Epithelial cell of esophagus (primary cell): ENCODE measurements at places on chromosomes 13 and 19.

DNA sequence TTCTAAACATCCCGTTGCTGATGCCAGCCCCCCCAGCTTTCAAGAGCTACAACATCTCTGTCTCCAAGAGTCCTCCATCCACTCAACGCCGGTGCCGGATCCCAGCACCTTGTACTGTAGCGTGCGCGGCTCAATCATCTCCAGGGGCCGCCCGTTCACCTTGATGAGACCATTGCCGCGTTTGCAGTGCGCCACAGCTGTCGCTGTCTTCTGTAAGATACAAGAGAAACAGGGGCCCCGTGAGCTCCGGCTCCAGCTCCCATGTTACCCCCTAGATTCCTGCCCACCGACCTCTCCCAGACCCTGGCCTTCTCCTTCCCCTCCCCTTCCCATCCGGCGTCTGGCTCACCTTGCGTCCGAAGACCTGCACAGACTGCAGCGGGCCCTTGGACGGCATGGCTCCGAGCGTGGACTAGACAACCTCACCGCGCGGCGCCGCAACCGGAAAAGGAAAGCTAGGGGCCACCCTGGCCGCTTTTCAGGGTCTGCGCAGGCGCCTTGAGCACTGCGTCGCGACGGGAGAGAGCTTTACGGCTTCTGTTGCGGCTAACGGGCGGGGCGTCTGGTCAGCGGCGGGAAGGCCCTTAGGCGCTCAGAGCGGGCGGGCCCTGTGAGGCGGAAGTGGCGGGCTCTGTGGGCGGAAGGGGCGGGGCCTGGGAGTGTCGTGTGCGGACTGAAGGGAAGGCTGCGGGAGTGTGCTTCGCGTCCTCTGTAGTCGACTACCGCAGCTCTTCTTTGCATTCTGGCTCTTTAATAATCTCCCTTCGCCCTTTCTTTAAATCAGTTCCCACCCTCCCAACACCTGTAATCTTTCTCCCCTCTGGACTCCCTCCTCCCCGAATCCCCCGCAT is at the start of gene RPS16:
RPS16 (minus strand) TSS at position 451 of the 851 bp plus-strand sequence; CDS start at position 397, 54 bp downstream.
- peak; percentile 98 for DNase-seq

- no peak for DNase-seq
These were observed 55.2 kb downstream of the ERCC5 start for GRCh38 chr13:102901056-102901455.

- DNase-seq: peak; percentile 79
These were observed 89.5 kb downstream of the ARHGEF7 start for GRCh38 chr13:111204438-111205177.

- no peak for DNase-seq
These were observed 10.8 kb downstream of the RSPH6A start for GRCh38 chr19:45804140-45804958.

- DNase-seq: no peak
These were observed 22.9 kb downstream of the SBNO2 start for GRCh38 chr19:1151037-1151724.

- DNase-seq: peak; percentile 51
These were observed 13.1 kb upstream of the LAMP1 start for GRCh38 chr13:113283904-113284303.

- no peak for DNase-seq
These were observed 132.6 kb downstream of the COG6 start for GRCh38 chr13:39788102-39788501.

DNA sequence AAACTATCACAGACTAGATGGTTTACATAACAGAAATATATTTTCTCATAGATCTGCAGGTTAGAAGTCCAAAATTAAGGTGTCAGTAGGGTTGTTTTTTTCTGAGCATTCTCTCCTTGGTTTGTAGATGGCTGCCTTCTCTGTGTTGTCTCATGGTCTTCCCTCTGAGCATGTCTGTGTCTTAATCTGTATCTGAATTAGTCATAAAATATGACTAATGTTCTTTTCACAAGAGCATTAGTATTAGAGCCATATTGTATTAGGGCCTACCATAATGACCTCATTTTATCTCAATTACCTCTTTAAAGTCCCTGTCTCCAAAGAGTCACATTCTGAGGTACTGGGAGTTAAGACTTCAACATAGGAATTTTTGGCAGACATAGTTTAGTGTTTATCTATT is 77.2 kb upstream of the OBI1 start:
- DNase-seq: peak; percentile 53

- peak; percentile 52 for DNase-seq
These were observed 14.0 kb upstream of the CELF5 start for GRCh38 chr19:3210347-3211017.

GRCh38 chr19:571566-571974 is 826 bp upstream of the BSG start:
- DNase-seq: peak; percentile 46

DNA sequence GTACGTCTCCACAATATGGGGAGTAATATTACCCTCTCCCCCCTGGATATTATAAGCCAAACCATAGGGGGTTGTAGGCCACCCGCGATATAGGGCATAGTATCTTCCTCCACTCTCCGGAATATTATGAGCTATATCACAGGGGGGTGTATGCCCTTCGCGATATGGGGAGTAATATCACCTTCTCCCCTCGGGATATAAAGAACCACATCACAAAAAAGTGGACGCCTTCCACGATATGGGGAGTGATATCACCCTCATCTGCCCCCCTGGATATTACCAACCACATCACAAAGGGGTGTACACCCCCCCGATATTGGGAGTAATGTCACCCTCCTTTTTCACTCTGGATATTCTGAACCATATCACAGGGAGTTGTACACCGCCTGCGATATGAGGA is 65.5 kb upstream of the CEACAM21 start:
- no peak for DNase-seq

DNA sequence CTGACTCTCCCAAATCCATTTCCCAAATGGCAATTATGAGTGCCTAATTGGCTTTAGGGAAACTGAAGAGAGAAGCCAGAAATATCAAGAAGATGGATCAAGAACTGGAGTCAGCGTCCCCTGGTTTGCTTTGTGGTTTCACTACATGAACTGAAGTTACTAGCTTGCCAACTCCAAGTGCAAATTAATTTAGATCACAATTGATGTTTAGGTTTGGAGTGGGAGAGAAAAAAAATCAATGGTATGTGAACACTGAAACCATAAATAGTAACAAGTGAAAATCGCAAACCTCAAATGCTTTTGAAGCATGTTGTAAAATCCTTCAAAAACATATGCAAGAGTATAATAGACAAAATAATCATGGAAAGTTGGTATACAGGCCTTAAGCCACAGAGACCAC is 1528.6 kb upstream of the SLC10A2 start:
- DNase-seq: no peak

DNA sequence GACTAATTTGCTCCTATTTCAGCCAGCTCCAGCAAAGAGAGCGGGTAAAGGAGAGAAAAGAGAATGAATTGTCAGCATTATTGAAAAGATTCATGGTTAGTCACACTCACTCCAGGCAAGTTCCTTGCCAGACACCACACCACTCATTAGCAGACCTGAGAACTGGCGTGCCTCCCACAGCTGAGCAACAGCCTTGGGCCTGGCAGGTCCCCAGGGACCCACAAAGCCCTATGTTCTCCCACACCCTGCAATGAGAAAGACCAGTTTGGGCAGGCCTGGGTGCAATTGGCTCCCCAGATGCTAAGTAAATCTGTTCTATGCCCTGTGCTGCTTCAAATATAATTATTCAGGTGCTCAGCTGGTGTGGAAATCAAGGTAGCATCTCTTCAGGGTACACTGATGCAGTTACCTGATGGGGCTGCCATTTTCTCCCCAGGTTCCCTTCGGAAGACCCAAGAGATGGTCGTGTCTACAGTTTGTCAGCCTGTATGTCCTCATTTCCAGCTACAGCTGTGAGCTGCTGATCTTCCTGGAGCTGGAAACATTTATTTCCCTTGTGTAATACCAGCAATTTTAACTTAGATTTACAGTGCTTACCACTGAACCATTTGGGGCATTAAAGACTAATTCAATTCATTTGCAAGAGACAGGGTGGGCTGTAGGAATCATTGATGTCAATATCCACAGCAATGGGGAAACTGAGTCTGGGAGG is 405.0 kb downstream of the COG6 start:
- DNase-seq: peak; percentile 99

DNA sequence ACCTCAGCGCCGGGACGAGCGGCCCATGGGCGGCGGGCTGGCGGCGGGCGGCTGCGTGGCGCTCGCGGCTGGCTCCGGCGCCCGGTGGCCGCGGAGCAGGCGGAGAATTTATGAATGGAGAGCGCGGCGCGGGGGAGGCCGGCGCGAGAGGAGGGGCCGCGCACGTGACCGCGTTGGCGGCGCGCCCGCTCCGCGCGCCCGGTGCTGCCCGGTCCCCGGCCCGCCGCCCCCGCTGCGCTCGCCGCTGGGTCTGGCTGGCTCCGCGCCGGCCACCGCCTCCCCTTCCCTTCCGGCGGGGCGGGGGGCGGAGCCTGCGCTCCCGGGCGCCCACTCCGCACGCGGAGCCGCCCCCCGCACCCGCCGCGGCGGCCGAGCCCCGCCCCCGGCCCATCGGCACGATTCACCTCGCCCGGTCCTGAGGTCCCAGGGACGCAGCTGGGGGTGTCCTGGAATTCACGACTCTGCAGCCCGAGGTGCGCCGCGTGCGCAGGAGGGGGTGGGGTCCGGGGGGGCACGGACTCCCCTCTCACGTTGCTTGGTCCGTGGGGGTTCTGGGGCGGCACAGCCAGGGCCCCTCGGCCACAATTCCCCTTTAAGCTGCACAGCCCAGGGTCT is at the start of gene CBARP:
CBARP (minus strand) TSS at position 252 of the 615 bp plus-strand sequence. CDS start 1,905 bp downstream, outside the sequence.
- DNase-seq: no peak

DNA sequence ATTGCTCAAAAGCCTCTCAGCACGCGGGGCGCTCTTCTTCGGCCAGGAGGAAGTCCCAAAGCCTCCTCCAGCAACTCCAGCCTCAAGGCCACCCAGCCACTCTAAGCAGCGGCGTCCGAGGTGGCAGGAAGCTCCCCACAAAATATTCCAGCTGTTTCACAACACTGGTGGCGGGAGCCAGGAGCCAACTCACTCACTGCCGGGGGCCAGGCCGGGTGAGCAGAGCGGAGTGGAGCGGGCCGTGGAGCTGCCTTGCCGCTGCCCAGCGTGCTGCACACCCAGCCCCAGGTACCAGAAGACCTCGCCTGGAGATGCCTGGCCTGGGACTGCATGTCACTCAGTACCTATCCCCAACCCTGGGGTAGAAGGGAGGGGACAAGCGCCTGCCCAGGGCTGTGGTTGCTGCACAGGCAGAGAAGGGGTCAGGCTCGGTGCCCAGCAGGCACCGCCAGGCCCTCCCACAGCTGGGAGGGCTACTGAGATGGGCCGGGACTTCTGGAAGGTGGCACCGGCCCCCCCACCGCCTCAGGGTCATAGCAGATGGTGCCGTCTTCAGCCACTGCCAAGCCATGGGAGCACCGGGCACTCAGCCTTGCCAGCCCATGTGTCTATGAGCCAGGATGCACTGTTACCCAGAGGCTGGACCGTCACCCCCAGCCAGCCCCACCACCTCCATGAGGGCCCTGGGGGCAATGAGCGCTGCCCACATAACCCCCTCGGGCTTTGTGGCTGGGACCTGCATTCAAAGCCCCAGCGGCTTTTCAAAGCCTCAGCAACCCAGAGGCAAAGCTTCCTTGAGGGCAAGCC is 59.2 kb downstream of the MLLT1 start:
- peak; percentile 33 for DNase-seq

- DNase-seq: peak; percentile 43
These were observed 548.6 kb upstream of the SLITRK5 start for GRCh38 chr13:87122551-87122950.

DNA sequence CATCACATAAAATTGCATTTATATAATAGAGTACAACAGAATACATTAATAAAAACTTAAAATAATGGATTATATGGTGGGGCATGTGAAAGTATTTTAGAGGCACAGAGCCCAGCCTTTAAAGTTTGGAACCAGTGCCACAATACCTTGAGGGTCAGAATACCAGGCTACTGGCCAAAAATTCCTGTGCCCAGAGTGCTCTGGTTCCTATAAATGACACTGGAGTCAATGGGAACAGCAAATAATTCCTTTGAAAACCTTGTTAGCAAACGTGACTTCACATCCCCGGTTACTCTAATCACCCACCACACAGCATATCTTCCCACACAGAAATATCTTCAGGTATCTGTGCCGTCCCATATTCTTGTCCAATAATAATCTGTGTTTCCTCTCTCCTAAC is 1242.6 kb downstream of the DIAPH3 start:
- DNase-seq: no peak

DNA sequence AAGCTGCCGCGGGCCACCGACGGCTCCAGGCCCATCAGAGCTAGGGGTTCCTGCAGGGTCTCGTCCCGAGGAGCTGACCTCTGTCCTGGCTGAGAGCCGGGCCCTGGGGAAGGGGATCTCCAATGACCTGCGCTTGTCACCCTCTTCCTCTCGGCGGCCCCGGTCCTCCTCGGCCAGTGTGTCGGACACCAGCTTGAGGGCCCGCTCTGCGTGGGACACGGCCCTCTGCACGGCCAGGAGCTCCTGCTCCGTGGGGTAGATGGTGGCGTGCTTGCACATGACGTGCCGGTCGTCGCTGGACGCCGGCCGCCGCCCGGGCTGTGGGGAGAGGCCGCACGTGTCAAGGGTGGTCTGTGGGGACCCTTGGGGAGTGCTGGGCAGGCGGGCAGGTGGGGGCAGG is 32.7 kb upstream of the MATK start:
- no peak for DNase-seq

- DNase-seq: no peak
These were observed 5.7 kb downstream of the PRPF31 start for GRCh38 chr19:54121259-54121658.

DNA sequence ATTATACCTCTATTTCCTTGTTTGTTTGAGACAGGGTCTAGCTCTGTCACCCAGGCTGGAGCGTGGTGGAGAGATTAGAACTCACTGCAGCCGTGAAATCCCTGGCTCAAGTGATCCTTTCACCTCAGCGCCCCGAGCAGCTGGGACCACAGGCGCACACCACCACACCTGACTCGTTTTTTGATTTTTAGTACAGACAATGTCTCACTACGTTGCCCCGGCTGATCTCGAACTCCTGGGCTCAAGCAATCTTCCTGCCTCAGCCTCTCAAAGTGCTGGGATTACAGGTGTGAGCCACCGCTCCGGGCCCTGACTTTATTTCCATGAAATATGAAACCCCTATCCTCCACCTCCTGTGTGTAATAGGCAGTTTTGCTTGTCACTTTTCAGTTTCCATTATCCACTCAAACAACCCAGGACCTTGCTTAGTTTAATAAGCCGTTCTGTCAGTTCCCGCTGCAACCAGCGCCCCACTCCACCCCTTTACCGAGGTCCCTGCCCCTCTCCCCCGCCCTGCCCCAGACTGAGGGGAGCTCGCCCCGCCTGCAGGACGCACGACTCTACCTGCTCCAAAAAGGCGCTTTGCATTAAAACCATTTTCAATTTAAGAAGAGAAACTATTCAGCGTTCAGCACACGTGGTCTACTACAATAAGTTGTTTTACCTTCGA is 16.9 kb downstream of the ZNF816 start:
- no peak for DNase-seq

DNA sequence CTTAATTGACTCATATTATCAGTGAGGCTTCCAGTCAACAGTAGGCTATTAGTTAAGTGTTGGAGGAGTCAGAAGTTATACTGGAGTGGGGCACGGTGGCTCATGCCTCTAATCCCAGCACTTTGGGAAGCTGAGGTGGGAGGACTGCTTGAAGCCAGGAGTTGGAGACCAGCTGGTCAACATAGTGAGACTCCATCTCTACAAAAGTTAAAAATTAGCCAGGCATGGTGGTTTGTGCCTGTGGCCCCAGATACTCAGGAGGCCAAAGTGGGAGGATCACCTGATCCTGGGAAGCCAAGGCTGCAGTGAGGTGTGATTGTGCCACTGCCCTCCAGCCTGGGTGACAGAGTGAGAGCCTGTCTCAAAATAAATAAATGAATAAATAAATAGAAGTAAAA is 53.2 kb downstream of the COMP start:
- DNase-seq: no peak

GRCh38 chr13:97266332-97266731 is 44.2 kb downstream of the MBNL2 start:
- no peak for DNase-seq
